ENCODE measurements at places on chromosomes 5 and 9. TPM values are rescaled to one million over a fixed set of nuclear protein-coding genes. Genes with fewer than 3 reads are reported as not detected.

DNA sequence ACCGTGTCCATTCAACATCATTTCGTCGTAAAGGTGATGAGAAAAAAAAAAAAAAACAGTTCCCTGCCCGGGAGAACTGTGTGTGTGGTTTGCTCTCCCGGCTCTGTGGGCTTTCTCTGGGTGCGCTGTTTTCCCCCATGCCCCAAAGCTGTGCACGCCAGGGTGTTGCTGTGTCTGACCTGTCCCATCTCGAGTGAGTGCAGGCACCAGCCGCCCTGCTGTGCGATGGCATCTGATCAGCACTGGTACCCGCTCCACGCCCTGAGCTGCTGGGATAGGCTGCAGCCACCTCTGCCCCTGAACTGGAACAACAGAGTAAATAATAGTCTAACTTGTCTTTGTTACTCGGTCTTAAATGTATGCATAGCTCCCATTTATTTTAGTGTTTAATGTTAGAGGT is 33.3 kb downstream of the CEP72 start:
- DNase-seq, result no peak

GRCh38 chr9:113542741-113543140 is 79.2 kb downstream of the RGS3 start:
- no peak for DNase-seq

DNA sequence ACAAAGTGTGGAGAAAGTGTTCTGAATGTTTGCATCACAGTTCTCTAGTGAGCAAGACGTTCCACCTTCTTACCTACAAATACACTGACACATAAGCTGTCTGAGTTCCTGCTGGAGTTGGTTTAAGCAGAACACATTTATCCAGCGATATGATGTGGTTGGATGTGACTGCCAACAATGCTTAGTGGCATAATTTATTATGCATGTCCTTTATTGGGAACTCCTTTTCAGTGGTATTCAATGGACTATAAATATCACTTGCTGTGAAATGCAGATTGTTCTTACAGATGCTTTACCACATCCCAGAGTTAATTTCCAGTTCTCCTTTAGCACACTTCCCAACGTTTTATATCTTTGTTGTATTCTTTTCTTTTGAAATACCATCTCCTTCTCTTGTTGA is 222.2 kb downstream of the LURAP1L start:
- DNase-seq, result no peak

GRCh38 chr5:10338686-10339057 is 14.8 kb upstream of the MARCHF6 start:
- no peak for DNase-seq

DNA sequence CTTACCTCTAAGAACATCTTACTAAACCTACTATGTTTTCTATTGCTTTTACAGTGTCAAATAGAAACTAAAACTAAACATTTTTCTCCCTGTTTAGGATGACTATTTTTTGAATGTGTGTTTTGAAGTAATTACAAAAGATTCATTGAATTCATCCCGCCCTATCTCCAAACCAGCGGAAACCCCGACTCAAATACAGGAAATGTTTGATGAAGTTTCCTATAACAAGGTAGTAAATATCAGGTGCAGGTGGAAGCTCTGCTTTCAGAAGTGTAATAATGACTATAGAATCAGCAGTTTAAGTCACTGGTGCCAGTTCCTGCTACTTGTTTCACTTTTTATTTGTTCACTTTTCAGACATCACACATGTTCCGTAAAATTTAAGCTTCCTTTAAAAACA is 20.0 kb downstream of the ERAP2 start:
- DNase-seq, result peak; percentile 36

DNA sequence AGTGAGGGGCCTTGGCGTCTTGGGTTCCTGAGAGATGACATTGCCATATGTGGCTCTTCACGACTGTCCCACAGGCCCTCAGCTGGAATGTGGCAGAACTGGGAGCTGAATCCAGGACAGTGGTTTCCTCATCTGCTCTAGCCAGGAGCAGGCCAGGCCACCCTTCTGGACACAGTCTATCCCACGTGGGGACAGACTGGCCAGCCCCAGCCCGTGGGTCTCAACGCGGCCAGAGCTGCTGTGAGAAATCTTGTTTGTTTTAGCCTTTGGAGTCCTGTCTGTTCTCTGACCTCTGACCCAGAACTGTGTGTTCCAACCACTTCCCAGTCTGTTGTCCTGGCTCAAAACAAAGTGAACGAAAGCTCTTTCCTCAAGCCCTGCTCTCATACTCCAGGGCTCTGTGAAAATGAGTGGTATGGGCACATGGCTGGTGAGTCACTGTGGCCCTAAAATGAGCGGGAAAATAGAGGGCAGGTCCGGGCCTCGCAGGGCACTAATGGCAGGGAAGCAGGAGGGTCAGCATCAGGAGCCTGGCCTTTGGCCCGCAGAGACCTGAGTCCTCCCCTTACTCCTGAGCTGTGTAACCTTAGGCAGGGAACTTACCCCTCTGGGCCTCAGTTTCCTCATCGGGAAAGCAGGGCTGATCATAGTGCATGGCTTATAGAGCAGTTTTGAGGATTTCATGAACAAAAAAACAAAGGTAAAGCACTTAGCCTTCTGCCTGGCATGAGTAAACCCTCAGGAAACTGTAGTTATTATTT is 34.8 kb upstream of the GLRX start:
- DNase-seq, result no peak

The HSPB3 gene
- total RNA-seq, result not detected

GRCh38 chr5:147430628-147431027 is 79.2 kb downstream of the DPYSL3 start:
- DNase-seq, result no peak

DNA sequence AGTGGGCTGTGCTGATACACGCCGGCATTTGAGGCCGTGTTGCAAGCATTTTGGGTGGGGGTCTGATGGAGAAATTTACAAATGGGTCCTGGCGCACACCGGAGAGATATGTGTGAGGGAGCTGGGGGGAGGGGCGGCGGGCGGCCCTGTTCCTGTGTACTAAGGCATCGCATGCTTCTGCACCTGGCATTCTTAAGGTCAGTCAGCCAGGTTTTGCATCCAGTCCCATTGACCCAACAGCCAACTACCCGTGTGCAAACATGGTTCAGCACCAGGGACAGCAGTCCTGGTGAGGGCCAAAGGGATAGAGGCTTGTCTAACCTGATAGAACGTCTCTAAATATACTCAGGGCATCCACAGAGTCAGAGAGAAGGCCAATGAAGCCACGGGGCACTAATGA is 839 bp downstream of the GABRG2 start:
- no peak for DNase-seq

DNA sequence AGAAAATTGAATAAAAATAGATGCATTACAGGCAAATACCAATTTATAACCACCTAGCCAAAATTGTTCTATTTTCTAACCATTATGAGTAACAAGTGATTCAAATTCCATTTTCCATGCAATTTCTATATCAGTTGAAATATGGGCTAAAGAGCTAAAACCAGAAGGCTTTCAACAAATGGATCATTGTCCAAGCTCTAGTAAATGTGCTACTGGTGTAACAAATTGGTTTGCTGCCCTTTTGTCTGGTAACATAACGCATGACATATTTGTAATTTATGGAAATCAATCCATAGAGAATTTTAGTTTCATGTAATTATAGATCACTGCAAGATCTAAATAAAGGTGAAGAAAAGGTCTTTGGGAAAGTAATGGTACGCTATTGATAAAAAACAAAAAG is 708.0 kb upstream of the GRAMD2B start:
- DNase-seq, result no peak

DNA sequence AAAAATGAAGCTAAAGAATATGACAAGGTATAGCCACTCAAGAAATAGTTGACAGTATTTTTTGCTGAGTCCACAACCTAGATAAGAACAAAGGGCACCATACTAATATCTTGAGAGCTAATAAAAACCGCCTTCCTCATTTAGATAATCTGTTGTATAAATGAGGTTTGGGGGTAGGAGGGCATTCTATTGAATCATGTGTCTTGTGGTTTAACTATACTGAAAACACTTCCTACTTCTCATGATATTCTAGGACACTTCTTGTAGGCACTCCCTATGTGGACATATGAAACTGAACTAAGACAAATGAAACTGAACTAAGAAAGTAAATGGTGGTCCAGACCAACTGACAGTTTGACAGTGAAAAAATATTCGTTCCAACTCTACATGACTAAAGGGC is 1268.5 kb upstream of the C9orf72 start:
- DNase-seq, result no peak

The ZNF454 gene
- total RNA-seq, result 0.21 TPM

GRCh38 chr5:172832383-172833315 is 1.4 kb upstream of the ERGIC1 start:
- DNase-seq, result no peak

GRCh38 chr5:166594567-166594966 is 1696.9 kb upstream of the WWC1 start:
- no peak for DNase-seq

- DNase-seq, result no peak
Measured at GRCh38 chr9:113503131-113503541, 39.6 kb downstream of the RGS3 start.

The SPATA9 gene
- total RNA-seq, result 0.36 TPM

GRCh38 chr5:145465474-145466263 is 369.5 kb downstream of the PRELID2 start:
- DNase-seq, result no peak

The ASS1 gene
- 58.4 TPM for total RNA-seq

The RNF208 gene
- total RNA-seq, result 6.6 TPM

The PHF24 gene
- total RNA-seq, result 1.00 TPM
